ENCODE measurements at places on chromosomes 7 and 10. TPM values are rescaled to one million over a fixed set of nuclear protein-coding genes. Genes with fewer than 3 reads are reported as not detected.
A peak's percentile ranks its signal among the peaks of the same experiment; 100 is the strongest.

Gene CALN1
- not detected for total RNA-seq

- DNase-seq: no peak
Measured at GRCh38 chr10:29925771-29926692, 133.4 kb downstream of the JCAD start.

DNA sequence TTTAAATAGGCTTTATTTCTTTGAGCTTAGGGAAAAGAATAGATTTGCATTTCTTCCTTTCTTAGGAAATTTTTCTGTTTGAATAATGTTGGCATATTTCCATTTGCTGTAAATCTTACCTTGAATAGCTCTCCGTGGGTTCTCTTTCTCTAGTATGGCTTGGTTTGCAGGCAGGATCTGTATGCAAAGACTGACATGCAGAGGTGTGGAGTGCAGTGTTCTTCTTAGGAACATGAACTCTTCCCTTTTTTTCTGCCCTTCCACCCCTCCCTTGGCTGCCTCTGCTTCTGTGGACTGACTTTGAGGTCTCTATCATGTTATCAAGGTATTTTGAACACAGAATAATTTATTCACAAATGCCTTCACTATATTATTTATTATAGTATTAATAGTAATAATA, 222.8 kb downstream of the LHFPL3 start:
- DNase-seq: no peak

Gene POLR2J
- total RNA-seq: 35.8 TPM

DNA sequence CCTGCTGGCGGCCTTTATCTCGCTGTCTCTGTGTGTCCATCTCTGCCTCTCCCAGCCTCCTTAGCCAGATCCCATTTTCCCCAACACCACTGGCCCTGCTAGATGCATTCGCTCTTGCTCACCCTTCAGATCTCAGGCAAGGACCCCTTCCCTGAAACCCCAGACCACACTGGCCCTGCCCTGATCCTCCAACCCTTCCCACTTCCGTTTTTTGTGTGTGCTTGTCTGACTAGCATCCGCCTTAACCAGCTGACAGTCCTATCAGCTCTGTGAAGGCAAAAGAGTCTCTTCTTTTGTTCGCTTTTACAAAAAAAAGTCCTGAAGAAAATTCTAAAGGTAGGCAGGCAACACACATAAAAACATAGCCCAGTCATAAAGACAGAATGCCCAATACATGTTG, 28.7 kb downstream of the CHST15 start:
- DNase-seq: peak; percentile 35

- DNase-seq: no peak
Measured at GRCh38 chr10:7902413-7902812, 84.1 kb downstream of the TAF3 start.

GRCh38 chr7:16399916-16400892, 21.1 kb downstream of the CRPPA start:
- no peak for DNase-seq

Gene ATAD1
- total RNA-seq: 52.0 TPM

- DNase-seq: no peak
Measured at GRCh38 chr10:43237631-43238446, 29.0 kb downstream of the RASGEF1A start.

DNA sequence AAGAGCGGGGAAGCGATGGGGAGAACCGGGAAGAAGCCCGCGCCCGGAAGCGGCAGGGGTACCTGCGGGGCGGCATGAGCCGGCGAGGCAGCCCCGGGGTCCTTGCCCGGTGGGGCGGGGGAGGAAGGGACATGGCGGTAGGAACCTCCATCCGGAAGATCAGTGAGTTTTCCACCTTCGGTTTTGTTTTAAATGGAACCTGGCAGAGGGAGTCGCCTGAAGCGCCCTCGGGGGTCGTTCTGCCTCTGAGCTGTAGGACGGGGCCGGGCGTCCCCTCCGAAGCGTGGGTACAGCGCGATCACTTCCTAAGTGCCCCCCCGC, 471 bp downstream of the PFKP start:
- no peak for DNase-seq

GRCh38 chr10:7515439-7515838, 104.6 kb upstream of the SFMBT2 start:
- no peak for DNase-seq

DNA sequence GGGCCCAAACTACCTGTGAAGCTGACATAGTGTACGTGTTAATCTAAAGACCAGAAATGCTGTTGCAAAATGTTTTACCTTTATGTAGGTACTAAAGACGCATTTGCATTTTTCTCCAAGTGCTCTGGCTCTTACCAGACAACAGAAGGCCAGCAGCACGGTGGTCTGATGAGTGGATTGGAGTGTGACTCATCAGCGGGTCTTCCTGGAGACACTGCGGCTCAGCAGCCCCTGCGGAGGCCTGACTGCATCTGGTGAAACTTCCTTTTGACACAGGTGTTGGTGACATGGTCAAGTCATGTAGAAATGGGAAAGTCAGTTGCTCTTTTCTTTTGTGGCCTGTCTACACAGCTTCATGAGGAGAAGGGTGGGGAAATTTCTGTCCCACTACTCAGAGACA, 723.6 kb downstream of the INHBA start:
- DNase-seq: no peak

Gene AZGP1
- total RNA-seq: not detected

Data from CD4-positive, alpha-beta memory T cell (primary cell).